ENCODE measurements at places on chromosomes 3 and 15.

DNA sequence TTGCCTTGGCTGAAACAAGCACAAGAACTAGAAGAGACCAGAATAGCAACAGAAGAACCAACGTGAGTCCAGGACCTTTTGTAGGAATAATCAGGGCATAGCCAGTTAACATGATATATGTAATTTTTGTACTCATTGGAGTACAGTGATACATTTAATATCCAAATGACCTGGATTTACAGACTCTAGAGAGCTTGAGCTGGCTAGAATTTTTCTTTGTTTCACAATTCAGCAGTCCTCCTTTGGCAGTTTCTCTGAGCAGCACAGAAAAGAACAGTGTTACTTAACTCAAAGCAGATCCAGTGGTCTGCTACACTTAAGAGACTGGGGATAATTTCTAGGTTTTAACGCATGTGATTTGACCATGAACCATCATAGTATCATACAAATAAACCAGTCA is 245.7 kb downstream of the ADAMTSL3 start:
- DNase-seq = no peak

GRCh38 chr15:64693134-64693533 is 82.3 kb downstream of the RBPMS2 start:
- DNase-seq = no peak

DNA sequence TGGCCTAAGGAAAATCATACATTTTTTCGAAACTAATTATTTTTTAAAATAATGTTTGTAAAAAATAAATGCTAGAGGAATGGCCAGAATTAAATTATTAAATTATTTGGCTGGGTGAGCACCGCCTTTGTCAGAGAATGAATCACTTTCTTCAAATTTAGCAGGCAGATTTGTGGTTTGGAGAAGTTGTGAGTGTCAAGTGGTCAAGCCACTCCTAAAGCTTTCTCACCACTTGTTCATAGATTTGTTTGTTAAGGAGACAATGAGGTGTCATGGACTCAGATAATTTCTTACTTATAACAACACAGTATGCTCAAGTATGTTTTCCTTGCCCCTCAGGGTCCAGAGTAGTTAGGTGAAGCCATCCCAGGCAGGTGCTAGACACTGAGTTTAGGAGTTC is 196.2 kb downstream of the TUSC7 start:
- DNase-seq = no peak

- DNase-seq = no peak
These were observed 7.0 kb upstream of the USP4 start for GRCh38 chr3:49346797-49347251.

- no peak for DNase-seq
These were observed 22.3 kb downstream of the GMNC start for GRCh38 chr3:190840146-190840545.

- no peak for DNase-seq
These were observed 213.5 kb downstream of the EDEM1 start for GRCh38 chr3:5401002-5401401.

DNA sequence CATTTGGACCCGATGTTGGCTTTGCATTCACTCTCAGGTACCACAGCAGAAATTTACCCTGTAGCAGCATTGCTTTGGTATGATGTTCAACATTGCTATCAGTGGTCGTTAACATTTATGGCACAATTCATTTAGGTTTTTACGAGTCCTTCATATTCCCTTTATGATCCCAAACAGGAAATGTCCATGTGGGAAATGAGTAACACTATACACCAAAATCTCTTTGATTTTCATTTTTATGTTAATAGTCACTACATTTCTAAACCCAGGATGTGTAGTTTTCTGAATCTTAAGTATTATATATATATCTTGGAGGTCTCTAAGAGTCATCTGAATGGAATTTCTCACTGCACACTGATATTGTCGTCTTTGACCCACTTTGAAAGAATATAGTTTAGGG is 78.5 kb upstream of the RBMS3 start:
- DNase-seq = no peak

DNA sequence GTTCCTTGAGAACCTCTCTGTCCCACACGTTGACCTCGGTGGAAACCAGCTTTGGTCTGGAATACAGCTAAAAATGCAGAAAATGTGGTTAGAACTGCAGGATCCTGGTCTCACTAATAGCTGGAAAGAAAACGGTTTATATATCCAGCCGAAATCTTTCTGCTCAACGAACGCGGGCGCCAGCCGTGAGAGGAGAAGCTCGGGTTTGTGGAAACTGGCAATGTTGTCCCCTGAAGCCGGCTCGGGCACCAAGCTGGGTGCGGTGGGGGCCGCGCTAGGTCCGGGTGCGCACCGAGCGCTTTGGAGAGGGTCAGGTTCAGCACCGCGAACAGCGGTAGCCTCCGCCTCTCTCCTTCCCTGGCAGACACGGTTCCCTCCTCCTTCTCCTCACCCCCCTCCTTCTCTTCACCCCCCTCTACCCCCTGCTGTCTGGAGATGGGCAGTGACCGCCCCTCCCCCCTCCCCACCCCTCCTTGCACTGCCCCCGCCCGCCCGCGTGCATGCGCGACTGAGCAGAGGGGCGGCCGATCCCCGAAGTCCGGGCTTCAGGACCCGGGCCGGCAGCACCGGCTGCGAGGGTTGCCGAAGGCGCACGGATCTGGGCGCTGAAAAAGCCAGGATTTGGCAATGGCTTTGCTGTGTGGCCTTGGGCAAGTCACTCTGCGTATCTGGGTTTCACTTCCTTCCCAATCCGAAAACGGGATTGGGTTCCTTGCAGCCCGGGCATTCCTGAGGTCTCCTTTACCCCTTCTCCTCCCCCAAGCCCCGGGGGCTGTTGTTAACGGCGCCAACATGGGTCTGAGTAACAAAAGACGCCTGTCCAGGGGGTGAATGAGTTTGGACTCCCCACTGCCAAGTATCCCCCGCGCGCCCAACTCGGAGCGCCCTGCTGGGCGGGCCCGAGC is at the start of gene SKOR1:
TSS of gene SKOR1 (plus strand) at position 534 of the 905 bp plus-strand sequence. CDS start at position 628, 94 bp downstream.
- DNase-seq = no peak

GRCh38 chr3:107904536-107905066 is 186.2 kb downstream of the CD47 start:
- DNase-seq = no peak

GRCh38 chr3:123432832-123433523 is 15.9 kb downstream of the ADCY5 start:
- DNase-seq = no peak

DNA sequence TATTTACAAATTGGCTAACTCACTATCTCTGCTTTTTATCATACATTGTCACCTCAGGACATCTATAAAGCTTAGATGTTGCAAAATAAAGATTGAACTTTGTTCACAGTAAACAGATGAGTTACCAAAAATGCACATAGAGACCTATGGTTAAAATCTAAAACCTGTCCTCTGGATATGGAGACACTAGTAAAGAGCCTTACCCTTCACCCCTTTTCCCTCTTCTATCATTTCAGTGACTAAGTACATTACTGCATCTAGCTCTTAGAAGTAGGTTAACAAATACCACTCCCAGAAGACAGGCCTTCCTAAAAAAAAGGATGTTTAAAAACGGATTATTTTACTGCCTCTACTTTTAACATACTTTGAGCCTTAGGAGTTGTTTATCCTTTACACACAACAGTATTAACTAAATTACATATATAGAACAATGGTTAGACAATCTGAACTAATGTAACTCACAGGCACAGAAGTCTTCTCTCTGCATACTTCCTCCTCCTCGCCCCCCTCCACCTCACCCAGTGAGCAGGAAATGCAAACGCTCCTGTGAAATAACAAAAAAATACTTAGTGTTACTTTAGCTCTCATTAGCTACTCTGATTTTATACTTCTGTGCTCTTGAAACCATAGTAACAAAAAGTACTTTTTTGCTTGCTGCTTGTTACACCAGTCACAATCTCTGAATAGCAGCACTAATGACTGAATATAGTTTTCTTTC is 23.3 kb downstream of the IREB2 start:
- no peak for DNase-seq

DNA sequence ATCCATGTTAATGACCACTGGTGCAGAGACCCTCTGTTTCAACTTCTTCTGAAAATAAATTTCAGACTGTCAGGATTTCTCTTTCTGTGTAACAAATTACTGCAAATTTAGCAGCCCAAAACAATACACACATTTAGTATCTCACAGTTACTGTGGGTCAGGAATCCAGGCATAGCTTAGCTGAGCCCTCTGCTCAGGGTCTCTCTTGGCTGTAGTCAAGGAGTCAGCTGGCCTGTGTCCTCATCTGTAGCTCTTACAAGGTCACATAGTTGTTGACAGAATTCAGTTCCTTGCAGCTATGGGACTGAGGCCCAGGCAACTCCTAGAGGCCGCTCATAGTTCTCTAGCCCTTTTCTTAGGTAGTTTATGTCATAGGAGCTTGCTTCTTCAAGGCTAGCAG is 51.9 kb downstream of the NKIRAS1 start:
- DNase-seq = peak; percentile 22

- no peak for DNase-seq
These were observed 33.1 kb downstream of the BHLHE40 start for GRCh38 chr3:5012367-5012766.

DNA sequence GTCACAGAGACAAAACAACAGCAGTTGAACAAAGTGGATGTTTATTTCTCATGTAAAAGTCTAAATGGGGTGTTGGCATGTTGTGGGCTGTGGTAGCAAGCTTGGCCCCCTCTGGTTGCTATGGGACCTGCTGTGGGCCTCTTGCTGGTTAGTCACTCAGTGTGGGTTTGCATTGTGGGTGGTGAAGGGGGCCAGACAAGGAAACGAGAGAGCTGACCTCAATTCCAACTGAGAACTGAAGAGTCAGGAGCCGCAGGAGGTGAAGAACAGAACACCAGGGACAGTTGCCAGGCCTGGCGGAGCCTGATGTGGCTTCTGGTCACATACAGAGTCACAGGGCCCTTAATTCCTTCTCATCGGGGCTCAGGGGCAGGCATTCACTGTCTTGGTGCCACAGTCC is 1.9 kb upstream of the ADPGK start:
- DNase-seq = peak; percentile 16

DNA sequence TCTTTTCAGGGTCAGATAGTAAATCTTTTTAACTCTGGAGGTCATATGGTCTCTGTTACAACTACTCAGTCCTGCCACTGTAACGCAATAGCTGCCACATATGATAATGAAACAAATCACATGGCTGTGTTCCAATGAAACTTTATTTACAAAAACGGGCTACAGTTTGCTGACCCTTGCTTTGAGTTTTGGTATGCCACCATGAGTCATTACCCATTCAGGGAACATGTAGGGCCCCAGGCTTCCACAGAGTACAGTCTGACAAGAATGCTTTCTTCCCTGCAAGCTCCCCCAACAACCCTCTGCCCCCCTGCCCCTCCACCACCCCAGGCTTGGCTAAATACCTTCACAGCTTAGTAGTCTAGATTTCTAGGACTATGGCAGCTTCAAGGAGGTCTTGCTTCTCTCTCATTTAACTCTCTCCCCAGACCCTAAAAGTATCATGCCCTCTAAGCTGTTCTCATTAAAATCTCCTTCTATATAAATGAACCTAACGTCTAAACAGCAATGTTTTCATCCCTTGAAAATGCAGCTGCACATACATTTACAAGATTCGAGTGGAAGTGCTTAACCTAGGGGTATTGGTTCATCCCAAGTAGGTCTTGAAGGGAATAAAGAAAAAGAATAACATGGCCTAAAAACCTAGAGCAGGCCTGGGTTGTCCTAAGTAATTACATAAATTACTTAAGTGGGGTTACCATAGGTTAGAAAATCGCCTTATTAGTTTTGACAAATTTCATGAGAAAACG is 117.8 kb upstream of the PRICKLE2 start:
- no peak for DNase-seq

GRCh38 chr3:132784502-132785025 is 62.4 kb upstream of the NPHP3 start:
- DNase-seq = no peak

- DNase-seq = no peak
These were observed at the start of gene HSPBAP1 for GRCh38 chr3:122793568-122794416. HSPBAP1 (minus strand) TSS chr3:122793831; CDS start chr3:122793680, 151 bp downstream.

- DNase-seq = no peak
These were observed 17.1 kb upstream of the TPM1 start for GRCh38 chr15:63025460-63025859.

DNA sequence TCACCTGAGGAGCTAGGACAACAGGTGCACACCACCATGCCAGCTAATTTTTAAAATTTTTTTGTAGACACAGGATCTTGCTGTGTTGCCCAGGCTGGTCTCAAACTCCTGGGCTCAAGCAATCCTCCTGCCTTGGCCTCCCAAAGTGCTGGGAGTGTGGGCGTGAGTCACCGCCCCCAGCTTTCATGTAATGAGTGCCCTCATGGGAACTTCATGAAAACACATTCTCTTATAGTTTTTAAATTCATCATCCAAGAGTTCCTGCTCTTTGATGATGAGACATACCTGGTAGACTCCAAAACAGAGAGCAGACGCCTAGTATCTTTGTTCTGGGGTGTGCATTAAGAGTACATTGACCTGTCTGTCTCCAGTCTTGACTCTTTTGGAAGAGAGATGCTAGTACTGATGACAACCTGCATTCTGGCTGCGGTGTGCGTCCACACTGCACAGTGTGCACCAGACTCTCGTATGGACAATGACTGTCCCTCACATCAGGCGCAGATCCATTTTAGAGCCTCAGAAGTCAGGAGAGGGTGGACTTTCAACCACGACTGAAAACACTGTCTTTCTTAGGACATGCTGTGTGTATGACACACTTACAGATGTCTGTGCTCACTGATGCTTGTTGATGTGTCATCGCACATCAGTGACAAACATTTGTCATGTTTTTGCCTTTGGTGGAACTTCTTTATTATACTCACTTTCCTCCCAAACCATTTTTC is 2.0 kb downstream of the NRROS start:
- no peak for DNase-seq

GRCh38 chr15:73593304-73594074 is 39.7 kb downstream of the NPTN start:
- no peak for DNase-seq

DNA sequence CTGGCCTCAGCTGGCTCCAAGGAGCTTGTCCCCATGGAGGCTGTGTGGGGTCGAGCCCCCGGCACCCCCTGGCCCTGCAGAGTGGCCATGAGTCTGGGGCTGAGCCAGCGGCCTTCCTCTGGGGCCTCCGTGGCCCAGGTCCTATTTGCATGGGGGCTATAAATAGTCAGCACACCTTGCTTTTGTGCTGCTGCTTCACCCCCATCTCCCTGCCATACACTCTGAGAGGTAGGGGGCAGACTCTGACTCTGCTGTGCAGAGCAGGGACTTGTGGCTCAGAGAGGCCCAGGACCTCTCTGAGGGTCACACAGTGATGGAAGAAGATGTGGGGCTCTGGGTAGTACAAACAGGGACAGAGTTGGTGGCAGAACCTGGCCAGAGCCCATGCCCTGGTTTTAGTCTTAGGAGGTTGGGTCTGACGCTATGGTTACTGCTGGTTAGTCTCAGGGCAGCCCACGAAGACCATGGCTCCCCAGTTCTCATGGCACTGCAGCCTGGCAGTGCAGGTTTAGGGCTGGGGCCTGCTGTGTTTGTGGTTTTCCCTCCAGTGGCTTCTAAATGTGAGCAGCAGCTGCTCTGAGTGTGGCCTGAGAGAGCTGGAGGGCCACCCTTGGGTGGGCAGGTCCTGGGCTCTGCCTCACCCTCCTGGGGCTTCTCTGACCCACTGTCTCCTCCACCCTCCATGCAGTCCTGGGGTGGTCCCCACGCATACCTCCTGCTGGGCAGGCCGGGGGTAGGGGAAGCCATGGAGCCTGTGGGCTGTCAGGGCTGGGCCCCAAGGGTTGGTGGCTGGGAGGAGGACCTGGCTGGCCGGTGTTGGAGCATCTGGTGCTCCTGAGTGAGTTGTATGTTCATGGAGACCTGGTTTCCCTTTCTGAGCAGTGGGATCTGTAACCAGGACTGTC is 13.6 kb downstream of the PRKCD start:
- no peak for DNase-seq

- no peak for DNase-seq
These were observed 8.9 kb upstream of the CNTN3 start for GRCh38 chr3:74623261-74623836.

GRCh38 chr3:15616053-15616452 is 14.5 kb downstream of the BTD start:
- DNase-seq = no peak

GRCh38 chr15:97410897-97411575 is 549.5 kb upstream of the ARRDC4 start:
- no peak for DNase-seq
